ENCODE measurements at places on chromosomes 11 and 22. TPM values are rescaled to one million over a fixed set of nuclear protein-coding genes. Genes with fewer than 3 reads are reported as not detected.

The CRYAB gene
- total RNA-seq: 45.1 TPM

The KCNK4 gene
- not detected for total RNA-seq

The ELF5 gene
- total RNA-seq: not detected

The KCNJ5 gene
- 0.06 TPM for total RNA-seq

The GAB2 gene
- total RNA-seq: 15.7 TPM

The CDCA5 gene
- 4.2 TPM for total RNA-seq

The HTR3A gene
- not detected for total RNA-seq

The LGALS12 gene
- not detected for total RNA-seq

The OR52H1 gene
- 0.66 TPM for total RNA-seq

The ESAM gene
- 13.6 TPM for total RNA-seq

The SULT4A1 gene
- total RNA-seq: 0.26 TPM

The LARGE2 gene
- total RNA-seq: not detected

The TRPM5 gene
- not detected for total RNA-seq

The OR8D4 gene
- total RNA-seq: not detected

The C11orf16 gene
- not detected for total RNA-seq

The GRAMD1B gene
- 5.0 TPM for total RNA-seq

The ART5 gene
- total RNA-seq: not detected

The CEND1 gene
- total RNA-seq: 0.66 TPM

The JHY gene
- total RNA-seq: 1.1 TPM

The CFAP300 gene
- 7.8 TPM for total RNA-seq

The KCNQ1OT1 gene
- 2.3 TPM for total RNA-seq

The UBQLN3 gene
- 0.13 TPM for total RNA-seq

The RTN4RL2 gene
- total RNA-seq: not detected

The PARVA gene
- total RNA-seq: 36.1 TPM

The CCDC116 gene
- 0.19 TPM for total RNA-seq

The C11orf21 gene
- not detected for total RNA-seq

The CARD16 gene
- 15.3 TPM for total RNA-seq

The MPPED2 gene
- total RNA-seq: 0.12 TPM

The OR56A5 gene
- total RNA-seq: not detected

The MRGPRX3 gene
- not detected for total RNA-seq

The MPZL2 gene
- 0.56 TPM for total RNA-seq

The ROBO3 gene
- total RNA-seq: 2.7 TPM

The RFPL3 gene
- total RNA-seq: not detected

The TALDO1 gene
- total RNA-seq: 213 TPM

The C11orf52 gene
- 1.1 TPM for total RNA-seq

The USP2 gene
- total RNA-seq: 0.06 TPM

The DEUP1 gene
- not detected for total RNA-seq

The TXN2 gene
- total RNA-seq: 27.7 TPM

The MTMR2 gene
- total RNA-seq: 35.8 TPM

The DPP3 gene
- 58.4 TPM for total RNA-seq

The FOXRED1 gene
- 10.7 TPM for total RNA-seq

The OR5B17 gene
- total RNA-seq: not detected

The AMPD3 gene
- 0.66 TPM for total RNA-seq

The GTSE1 gene
- total RNA-seq: 3.3 TPM

Data from aortic smooth muscle cell (primary cell).